Sigmoid colon (tissue), 7 donors: ENCODE measurements at places on chromosomes 1 and 21. TPM values are rescaled to one million over a fixed set of nuclear protein-coding genes. Genes with fewer than 3 reads are reported as not detected.

PODN gene
- polyA plus RNA-seq: 13.8 TPM

OR6N1 gene
- not detected for polyA plus RNA-seq

VWA1 gene
- polyA plus RNA-seq: 2.4 TPM

BEST4 gene
- polyA plus RNA-seq: 37.1 TPM

KRTAP10-4 gene
- not detected for polyA plus RNA-seq

HIPK1 gene
- 13.8 TPM for polyA plus RNA-seq

CAMSAP2 gene
- 3.9 TPM for polyA plus RNA-seq

KRTAP20-3 gene
- not detected for polyA plus RNA-seq

GREM2 gene
- polyA plus RNA-seq: 0.46 TPM

CD58 gene
- 15.7 TPM for polyA plus RNA-seq

PHGDH gene
- polyA plus RNA-seq: 27.1 TPM

PITHD1 gene
- polyA plus RNA-seq: 42.0 TPM

OR6P1 gene
- not detected for polyA plus RNA-seq

OR2T2 gene
- polyA plus RNA-seq: not detected

C8A gene
- not detected for polyA plus RNA-seq

ALG14 gene
- polyA plus RNA-seq: 2.7 TPM

SLC6A17 gene
- polyA plus RNA-seq: not detected

RGS8 gene
- polyA plus RNA-seq: not detected

ZMYND12 gene
- polyA plus RNA-seq: 1.0 TPM

UBL4B gene
- 0.06 TPM for polyA plus RNA-seq

USH2A gene
- polyA plus RNA-seq: under 0.01 TPM

AKNAD1 gene
- 2.4 TPM for polyA plus RNA-seq
